ENCODE measurements at places on chromosomes 6 and 20.
A peak's percentile ranks its signal among the peaks of the same experiment; 100 is the strongest.

DNA sequence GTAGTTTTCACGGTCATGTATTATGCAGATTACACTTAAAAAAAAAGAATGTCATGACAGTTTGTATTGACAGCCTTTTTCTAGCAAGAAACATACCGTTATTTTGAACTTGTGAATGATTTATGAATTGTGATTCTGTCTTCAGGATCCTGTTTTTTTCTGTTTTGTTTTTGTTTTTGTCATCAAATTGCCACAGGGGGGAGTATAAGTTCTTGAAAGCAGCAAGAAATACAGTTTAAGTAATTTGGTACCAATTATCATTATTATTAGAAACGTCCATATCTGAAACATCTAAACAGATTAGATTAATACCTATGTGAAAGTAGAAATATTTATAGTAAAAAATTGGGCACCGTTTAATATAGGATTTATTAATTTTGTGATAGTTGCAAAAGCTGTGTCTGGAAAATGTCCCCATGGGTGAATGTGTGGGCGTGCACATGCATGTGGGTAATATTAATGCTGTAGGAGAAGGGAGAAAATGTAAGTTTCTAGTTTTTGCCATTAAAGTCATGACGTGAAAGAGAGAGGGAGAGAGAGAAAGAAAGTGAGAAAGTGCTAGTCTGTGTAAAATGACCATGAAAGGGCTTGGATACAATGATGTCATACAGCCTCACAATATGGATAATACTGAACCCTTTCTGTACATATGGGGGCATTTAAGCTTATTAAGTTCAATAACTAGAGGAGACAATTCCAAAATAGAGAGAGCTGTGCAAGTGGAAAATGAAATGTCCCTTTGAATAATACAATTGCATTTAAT lies 9.4 kb upstream of the CCN2 start:
- no peak for DNase-seq

GRCh38 chr6:161651949-161652348 lies 378.1 kb upstream of the AGPAT4 start:
- DNase-seq: no peak

GRCh38 chr6:159279790-159280277 lies 110.6 kb downstream of the FNDC1 start:
- DNase-seq: no peak

GRCh38 chr6:3119040-3119723 lies 671 bp downstream of the BPHL start:
- no peak for DNase-seq

DNA sequence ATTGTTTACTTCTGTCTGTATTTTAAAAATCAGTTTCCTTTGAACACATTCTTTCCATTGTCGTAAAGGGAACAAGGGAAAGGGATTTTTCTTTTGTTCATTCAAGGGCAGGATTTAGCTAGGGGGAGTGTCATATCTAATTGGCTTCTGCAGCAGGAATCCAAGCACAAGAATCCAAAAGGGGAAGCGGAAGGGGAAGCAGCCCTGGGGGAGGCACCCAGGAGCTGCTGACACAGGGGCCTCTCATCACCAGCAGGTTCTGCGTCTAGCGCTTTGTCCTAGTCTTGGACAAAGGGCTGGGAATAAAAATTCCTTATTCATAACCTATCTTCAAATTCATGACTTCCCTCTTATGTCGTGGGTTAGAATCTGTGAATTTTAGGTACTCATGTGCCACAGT lies 13.7 kb downstream of the RIPK1 start:
- DNase-seq: no peak

DNA sequence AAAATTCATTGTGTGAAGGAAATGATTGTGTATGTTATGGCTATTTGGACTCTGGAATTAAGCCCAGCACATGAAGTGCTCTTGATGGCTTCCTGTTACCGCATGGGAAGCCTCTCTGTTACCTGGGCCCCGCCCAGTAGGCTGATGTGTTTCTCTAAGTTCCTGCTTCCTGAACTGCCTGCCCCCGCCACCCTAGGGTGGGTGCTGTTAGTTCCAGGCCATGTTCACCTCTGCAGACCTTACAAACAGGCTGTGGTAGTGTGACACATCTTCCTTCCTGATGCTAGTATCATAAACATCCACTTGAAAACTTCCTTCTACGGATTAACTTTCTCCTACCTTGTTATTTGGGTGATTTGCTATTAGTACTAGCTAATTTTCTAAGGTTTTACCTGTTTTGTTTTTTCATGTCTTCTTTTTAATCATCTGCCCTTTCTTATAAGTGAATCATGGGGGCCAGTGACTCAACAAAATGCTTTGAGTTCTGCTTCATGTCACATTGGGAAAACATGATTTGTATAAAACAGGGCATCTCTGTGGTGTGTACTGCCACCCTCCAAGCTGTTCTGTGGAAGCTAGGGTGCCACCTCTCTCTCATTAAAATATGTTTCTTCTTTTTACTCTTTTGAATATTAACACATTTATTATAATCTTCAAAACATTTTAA lies 40.6 kb downstream of the SH3BGRL2 start:
- peak; percentile 32 for DNase-seq

DNA sequence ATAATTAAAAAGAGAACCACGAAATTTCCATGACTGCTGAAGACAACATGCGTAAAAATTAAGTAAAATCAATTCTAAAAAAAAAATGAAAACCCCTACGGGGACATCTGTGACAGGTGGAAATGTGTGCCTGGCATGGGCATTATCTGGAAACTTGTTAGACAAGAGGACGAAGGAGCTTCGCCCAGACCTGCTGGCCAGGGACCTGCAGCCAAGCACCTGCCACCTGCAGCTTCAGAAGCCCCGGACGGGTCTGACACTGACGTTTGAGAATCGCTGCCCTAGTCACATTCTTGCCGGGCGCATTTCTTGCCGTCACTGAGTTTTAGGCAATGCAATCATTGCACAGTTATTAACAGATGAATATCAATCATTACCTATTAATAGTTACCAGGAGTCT lies 140.3 kb downstream of the SMOC2 start:
- DNase-seq: no peak

- DNase-seq: no peak
Measured at GRCh38 chr6:137912813-137913212, 45.8 kb downstream of the TNFAIP3 start.

- no peak for DNase-seq
Measured at GRCh38 chr6:138410972-138411880, 7.2 kb downstream of the HEBP2 start.

DNA sequence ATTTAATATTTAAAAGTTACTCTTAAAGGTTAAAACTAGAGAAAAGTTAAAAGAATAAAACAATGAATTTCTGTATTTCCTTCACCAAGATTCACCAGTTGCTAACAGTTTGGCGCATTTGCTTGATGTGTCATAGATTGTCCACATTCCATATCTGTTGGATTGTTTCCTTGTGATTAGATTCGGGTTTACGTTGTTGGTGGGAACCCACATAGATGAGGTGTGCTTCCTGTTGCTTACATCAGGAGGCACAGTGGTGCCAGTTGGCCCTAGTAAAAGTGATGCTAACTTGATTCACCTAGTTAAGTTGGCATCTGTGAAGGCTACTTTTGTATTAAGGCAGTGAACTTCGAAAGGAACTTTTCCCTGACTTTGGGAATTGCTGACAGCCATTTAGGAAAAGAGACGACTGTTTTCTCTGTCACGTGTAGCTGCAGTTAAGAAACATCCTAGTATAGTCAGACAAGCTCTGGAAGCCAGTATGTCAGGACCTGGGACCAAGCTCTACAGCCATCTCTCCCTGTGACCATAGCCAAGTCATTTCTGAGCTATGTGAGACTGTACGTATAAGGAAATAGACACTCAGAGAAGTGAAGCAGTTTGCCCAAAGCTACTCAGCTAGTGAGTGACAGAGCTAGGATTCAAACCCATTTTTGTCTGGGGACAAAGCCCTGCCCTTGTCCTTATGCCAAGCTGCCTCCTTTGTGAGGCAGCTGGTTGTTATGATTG lies 49.0 kb downstream of the PPARD start:
- no peak for DNase-seq

- DNase-seq: peak; percentile 29
Measured at GRCh38 chr6:36839749-36840431, 646 bp upstream of the CPNE5 start.

DNA sequence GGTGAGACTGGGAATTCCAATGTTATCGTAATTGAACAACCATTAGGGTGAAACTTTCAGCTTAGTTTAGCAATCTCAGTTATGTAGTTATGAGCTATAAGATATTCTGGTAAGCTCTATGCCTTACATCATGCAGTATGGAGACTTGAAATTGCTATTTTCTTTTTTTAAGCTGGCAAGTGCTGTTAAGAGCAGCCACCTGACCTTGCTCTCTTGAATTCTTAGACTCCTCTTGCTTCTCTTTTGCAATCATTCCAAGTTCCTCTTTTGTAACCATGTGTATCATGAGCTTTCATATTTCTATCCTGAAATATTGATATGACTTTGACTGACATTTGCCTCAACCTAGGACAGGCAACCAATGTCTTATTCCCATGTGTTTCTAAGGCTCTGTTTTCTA lies 446.3 kb upstream of the SLC35B3 start:
- DNase-seq: no peak

DNA sequence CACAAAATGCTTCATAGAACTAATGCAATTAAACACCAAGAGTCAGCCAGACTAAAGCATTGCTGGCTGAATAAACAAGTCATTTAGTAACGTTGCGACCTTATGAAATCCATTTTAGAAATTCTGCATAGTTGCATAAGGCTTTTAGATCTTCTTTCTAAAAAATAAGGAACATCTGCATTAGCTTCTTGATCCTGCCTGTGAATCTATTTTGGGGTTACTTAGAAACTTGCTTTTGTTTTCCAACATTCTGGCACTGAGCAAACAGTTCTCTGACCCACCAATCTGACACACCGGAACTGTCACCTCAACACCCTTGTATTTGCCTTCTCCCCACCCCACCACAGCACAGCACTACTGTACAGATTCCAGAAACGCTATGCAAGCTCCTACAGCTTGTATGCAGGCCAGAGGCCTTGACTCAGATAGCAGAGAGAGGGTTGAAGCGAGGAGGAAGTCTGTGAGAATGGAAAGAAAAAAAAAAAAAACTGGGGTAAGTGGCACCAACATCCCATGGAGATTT lies 55.0 kb downstream of the KIF13A start:
- no peak for DNase-seq

DNA sequence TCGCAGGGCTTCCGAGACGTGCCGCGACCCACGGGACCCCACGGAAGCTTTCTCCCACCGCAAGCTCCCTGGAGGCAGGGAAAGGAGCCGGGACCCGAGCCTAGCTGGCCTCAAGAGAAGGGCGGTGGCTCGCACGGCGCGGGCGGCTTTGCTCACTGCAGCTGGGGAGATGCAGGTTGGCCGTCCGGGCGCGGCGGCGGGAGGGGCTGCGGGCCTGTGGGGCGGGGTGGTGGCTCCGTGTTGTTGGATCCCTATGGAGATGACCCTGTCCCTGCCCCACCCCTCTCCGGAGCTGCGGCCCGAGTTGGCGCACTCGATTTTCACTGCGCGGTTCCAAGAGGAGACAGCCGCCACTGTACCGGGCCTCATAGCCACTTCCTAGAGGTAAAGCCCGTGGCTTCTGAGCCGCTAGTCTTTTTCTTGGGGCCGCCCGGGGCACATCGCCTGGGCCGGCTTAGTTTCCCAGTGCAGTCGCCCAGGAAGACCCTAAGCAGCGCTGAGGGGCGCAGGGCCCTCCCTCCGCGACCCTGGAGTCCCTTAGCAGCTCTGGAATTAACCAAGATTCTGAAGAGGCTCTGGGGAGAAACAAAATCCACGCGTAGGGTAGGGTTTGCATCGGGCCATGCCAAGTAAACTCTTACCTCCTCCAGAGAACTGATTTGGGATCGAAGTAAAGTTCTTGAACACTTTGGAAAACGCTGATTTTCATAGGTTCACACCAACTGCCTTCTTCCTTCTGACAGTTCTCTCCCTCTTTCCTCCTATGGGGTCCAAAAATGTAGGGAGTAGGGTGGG lies at the start of gene ECT2L:
ECT2L (plus strand) TSS at position 279 of the 795 bp plus-strand sequence. CDS start 17,188 bp downstream, outside the sequence.
- DNase-seq: no peak

- no peak for DNase-seq
Measured at GRCh38 chr6:9754515-9754914, 660.4 kb downstream of the TFAP2A start.

Measured in stimulated activated CD4-positive, alpha-beta T cell treated with anti-CD3 and anti-CD28 coated beads, TNF-alpha, amount 100 ng/mL, for 1 hour (primary cell).